Cerebellar cortex (tissue), 1 donor: ENCODE measurements at places on chromosomes 11 and 22.
A peak's percentile ranks its signal among the peaks of the same experiment; 100 is the strongest.

DNA sequence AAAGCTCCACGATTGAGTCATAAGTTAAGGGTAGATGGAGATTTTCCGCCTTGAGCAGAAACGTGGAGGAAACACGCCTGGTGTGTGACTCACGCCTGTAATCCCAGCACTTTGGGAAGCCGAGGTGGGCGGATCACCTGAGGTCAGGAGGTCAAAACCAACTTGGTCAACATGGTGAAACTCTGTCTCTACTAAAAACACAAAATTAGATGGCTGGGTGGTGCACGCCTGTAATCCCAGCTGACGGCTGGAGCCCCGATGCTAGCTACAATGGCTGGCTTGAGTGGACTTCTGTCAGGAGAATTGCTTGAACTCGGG, 17.3 kb upstream of the DGCR8 start:
- no peak for DNase-seq

- no peak for DNase-seq
Observed at GRCh38 chr22:44758344-44758973, 6.1 kb downstream of the ARHGAP8 start.

- DNase-seq: peak; percentile 74
Observed at GRCh38 chr11:7571640-7572000, 57.8 kb downstream of the PPFIBP2 start.

DNA sequence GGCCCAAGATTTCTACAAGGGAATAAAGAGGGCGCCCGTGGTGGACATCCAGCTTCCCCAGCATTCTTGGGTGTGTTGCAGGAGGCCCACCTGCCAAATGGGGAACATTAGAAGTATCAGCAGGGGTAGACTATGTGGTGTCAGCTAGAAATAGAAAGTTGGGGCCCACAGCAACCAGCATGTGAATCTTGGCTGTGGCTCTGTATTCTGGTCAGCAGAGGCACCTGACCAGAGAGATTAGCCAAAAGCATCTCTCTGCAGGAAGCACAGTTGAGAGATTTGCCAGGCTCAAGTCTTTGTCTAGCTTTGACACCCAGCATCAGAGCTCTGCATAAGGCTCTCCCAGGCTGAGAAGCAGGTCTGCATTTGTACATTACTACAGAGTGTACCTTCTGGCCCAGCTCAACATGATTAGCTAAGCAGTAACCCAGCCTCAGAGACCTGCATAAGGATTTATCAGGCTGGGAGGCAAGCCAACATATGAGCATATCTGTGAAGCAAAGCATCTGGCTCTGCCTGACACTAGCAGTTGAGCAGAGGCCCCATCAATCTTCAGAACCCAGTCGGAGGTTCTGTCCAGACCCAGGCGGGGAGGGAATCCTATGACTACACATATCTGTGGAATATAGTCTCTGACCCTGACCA, 79.9 kb downstream of the MS4A13 start:
- DNase-seq: no peak

DNA sequence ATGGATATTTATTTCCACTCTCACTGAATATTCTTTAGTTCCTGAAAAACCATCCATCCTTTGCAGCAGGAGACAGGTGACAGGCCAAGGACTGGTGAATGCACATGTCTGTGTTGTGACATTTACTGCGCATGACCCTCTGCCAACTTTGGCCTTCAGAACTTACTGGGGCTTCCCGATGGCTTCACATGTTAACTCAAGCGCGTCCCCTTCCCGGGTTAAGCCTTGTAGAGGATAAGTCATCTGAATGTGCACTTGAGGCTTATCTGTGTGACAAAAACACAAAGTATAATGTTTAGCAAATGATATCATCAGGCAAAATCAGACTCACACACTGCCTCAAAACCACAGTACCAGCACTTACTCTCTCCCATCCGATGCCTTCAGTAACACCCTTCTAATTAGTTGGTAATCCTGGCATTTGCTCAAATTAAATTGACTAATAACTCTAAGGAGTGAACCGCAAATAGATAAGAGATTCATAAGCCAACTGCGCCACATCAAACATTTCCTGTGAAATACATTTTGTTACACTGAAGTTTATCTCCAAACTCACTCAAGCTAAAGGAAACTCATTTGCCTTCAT, 286.4 kb downstream of the CADM1 start:
- no peak for DNase-seq

GRCh38 chr11:131904756-131905155, 534.3 kb downstream of the NTM start:
- DNase-seq: peak; percentile 67

DNA sequence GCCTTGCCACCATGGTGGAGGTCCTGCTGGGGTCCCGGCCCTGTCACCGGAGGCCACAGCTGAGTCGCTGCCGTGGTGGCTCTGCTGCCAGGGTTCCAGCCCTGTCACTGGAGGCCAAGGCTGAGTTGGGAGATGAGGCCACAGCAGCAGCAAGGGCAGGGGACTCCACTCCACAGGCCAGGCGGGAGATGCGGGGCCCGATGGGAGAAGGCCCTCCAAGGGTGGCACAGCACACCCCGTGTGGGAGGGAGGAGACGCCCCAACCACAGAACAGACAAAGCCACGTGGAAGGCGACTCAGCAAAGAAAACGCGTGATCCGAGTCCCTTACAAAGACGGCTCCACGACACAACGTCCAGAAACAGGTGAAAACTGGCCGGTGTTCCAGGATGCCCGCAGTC, 159.3 kb downstream of the BRD1 start:
- no peak for DNase-seq

DNA sequence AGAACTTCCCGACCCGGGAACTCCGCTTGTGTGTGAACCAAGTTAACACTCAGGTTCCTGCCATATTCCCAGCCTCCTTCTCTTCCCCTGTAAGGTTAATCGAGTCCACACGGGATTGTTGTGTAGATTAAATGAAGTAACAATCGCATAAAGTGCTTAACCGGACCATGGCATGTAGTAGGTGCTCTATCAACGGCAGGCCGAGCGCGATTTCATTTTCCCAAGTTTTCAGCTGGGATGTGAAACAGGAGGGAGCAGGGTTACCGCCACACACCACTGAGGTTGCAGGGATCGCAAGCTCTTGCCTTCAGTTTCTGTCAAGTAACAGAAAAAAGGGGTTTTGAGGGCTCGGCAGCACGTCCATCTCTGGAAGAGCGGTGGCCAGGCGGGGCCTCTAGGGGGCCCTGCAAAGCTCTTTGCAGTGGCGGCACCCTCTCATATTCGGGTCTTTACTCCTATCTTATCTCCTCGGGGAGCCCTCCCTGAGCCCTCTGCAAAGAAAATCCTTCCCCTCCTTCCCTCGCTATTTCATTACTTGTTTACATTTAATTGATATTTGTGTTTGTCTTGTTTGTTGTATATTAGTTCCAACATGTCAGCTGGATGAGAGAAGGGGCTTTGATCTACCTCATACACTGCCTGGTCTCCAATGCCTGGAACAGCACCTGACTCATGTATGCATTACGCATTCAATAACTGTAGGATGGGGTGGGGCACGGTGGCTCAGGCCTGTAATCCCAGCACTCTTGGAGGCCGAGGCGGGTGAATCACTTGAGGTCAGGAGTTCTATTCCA, 816 bp upstream of the PLEKHA7 start:
- peak; percentile 3 for DNase-seq
